ENCODE measurements at places on chromosomes 4 and X.
A peak's percentile ranks its signal among the peaks of the same experiment; 100 is the strongest.

- peak; percentile 72 for DNase-seq
Measured at GRCh38 chr4:140533951-140534480, 10.0 kb downstream of the ELMOD2 start.

DNA sequence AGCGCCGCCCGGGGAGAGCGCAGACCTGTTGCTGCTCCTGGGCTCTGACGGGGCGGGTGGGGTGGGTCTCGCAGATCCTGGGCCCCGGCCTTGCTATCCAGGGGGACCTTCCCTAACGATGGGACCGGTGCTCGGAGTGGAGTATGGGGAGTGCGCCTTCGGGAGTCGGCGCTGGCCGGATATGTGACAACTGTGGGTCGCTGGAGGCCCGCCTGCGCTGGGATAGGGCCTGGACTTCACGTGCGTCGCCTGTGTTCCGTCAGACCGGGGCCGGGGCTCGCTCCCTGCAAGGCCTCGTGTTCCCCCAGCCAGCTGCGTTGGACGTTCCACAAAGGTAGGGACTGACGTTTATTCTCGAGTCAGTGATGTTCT lies 1.3 kb downstream of the TBL1X start:
- peak; percentile 53 for DNase-seq

DNA sequence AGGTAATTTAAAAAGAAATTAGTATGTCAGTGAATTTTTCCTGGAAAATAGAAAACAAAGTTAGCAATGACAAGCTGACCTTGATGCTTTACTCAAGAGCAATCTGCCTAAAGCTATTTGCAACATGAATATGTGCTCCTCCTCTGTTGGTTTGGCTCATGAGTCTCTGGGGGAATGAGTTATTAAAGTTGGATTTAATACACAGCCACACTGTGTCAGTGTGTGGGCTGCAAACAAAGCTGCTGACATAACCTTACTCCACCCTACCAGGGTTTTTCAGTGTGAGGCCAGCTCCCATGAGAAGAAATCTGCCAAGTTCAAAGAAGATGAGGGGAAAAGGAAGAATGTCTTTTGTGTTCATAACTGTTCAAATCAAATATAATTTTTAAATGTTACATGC lies 280.5 kb downstream of the TLL1 start:
- DNase-seq: no peak

GRCh38 chrX:113157496-113157895 lies 316.9 kb upstream of the AMOT start:
- no peak for DNase-seq

DNA sequence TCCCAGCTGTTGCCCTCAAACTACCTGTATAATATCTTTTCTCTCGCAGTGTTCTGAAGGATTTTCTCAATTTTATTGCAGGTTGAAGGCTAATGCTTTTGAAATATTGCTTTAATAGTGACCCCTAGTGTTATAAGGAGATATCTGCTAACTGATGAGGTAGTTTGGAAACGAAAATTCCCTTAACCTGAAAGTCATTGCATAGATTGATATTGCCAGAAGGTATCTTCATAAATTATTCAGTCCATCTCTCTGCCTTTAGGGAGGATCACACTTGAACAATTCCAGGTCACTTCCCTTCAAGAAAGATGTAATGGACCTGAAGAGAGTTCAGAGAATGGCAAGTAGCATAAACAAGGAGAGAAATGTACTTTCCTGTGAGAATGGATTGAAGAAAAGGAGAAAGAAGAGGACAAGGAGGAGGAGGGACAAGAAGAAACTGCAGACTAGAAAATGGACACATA lies 44.1 kb downstream of the TIGD4 start:
- peak; percentile 26 for DNase-seq

DNA sequence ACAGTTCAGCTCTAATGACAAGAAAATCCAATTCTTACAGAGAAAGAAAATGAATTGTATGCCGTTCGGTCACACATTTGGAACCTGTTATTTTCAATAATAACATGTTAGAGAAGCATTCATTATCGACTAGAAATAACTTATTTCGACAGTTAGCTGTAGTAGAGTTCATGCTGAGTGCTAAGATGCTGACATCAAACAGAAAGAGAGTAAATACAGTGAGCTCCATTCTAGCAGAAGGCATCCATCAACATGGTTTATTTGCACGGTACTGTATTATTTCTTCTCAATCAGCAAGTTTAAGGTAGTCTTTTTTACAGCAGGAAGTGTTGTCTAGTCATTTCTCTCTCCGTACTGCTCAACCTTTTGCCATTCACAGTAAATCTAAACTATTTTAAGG lies 732.1 kb downstream of the STIM2 start:
- no peak for DNase-seq

GRCh38 chr4:170230242-170230641 lies 140.5 kb upstream of the AADAT start:
- no peak for DNase-seq

- DNase-seq: no peak
Measured at GRCh38 chrX:139532834-139533233, 2.3 kb downstream of the F9 start.

DNA sequence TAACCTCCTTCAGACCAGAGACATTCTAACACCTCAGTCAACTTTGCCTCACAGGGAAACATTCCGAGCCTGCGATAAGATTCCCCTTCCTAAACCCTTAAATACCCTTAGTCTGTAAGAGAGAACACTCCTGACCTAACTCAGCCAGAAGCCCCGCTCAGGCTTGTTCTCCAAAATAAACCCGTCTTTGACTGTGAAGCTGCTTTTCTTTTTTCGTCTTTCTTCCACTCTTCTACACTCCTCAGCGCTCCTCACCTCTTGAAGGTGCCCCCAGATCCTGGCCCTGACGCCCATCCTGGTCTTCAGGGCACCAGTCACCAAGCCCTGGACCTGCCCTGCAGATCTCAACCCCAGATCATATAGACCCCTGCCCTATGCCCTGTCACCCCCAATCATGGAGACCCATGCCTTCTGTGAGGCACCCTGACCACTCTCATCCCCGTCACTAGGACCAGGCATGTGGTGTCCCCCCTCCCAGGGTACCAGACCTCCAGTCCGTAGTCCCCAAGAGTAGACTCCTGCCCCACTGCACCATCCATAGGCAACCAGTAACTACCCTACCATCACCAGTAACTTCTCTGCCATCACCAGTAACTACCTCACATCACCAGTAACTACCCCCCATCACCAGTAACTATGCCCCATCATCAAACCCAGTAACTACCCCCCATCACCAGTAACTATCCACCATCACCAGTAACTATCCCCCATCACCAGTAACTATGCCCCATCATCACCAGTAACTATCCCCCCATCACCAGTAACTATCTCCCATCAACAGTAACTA lies 3.5 kb downstream of the ASMTL start:
- DNase-seq: no peak

DNA sequence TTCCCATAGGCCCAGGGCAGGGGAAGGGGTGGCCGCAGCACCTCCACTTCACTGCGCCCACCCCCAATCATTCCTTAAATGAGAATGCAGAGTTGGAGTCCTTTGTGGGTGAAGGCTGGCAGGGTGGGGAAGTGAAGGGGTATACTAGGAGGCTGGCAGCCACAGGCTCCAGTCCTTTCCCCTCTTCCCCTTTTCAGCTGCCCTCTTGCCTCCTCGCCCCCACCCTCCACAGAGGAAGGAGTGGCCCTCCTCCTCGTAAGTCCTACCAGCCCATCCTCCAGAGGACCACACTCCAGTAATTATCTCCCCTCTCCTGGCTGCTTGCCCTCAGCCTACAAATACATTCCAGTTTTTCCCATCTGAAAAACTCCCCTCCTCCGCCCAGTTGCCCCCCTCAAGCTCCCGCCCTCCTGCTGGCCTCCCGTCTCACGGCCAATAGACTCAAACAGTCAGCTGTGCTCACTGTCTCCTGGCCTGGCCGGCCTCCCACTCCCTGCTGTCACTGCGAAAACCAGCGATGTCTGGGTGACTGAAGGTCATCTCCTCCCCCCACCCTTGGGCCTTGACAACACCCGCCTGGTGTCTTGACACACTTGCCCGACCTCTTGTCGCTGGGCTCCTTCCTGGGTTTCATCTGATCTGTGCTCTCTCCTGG lies 38.8 kb downstream of the EFNB1 start:
- DNase-seq: no peak

- no peak for DNase-seq
Measured at GRCh38 chr4:31086756-31087330, 366.7 kb downstream of the PCDH7 start.

GRCh38 chr4:141977433-141977832 lies 341.1 kb downstream of the IL15 start:
- peak; percentile 14 for DNase-seq

DNA sequence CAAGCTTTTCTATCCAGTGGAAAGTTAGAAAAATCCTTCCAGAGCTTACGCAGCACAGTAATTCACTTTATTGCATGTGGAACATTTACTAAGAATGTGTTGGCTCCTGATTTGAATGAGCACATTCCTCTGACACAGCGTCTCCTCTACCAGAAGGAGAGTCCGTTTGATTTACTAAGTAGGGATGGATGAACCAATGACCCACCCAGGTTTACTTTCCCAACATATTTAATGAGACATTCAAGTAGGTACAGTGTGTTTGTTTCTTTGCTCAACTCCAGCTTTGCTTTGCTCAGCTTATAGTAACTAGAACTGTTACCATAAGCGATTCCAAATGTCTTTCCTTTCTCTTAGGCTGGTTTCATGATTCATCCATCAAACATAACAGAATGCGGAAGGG lies 161.7 kb downstream of the SMARCA1 start:
- no peak for DNase-seq

- DNase-seq: no peak
Measured at GRCh38 chrX:152873361-152873760, 24.5 kb upstream of the ZNF185 start.

DNA sequence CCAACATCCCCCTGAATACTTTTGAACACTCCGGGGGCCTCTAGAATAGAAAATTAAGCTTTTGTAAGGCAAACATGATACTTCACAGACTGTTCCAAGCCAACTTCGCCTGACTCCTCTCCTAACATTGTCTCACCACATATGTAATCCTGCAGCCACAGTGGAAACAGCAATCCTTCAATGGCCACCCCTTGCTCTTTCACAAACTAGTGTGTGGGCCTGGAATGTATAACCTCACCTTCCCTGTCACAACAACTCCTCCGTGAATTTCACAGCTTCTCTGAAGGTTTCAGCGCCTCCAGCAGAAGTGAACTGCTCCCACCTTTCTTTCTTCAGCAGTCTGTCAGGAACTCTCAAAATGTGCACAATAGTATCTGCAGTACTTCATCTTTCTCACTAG lies 185.1 kb downstream of the ADGRL3 start:
- no peak for DNase-seq

- DNase-seq: no peak
Measured at GRCh38 chrX:4841216-4841745, 1127.8 kb upstream of the PRKX start.

DNA sequence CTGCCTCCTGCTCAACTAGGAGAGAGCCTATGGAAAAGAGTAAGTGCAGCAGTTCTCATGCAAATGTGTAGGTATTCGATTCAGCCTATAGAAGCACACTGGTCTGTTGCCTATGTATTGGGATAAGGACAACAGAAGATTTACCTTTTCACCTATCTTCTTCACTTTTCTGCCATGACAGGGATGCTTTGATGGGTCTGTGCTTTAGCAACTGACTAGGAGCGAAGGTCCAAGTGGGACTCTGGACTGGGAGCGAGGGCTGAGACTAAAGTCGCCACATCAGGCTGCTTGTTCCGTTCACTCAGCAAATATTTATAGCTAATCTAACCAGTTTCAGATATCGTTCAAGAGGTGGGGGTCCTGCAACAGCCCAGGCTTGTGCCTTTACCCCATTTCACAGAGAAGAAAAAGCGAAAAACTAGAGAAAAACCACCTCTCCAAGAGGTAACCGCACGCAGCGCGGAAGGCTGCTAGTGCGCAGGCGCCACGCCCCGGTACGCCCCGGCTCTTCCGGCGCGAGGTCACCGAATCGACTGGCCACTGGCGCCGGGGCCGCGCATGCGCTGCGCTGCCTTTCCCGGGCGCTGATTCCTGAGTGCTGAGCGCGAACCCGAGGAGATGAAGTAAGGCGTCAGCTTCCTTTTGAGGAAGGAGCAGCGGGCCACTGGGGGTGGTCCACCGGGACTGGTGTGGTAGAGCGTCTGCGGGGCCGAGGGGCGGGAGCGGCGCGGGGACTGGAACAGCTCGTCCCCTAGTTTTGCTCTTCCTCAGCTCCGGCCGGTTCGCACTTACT lies at the start of gene RBMX2:
Gene RBMX2, plus strand, starts transcription at position 573 of the 793 bp plus-strand sequence. Its CDS starts 46 bp downstream, at position 619.
- DNase-seq: peak; percentile 80

DNA sequence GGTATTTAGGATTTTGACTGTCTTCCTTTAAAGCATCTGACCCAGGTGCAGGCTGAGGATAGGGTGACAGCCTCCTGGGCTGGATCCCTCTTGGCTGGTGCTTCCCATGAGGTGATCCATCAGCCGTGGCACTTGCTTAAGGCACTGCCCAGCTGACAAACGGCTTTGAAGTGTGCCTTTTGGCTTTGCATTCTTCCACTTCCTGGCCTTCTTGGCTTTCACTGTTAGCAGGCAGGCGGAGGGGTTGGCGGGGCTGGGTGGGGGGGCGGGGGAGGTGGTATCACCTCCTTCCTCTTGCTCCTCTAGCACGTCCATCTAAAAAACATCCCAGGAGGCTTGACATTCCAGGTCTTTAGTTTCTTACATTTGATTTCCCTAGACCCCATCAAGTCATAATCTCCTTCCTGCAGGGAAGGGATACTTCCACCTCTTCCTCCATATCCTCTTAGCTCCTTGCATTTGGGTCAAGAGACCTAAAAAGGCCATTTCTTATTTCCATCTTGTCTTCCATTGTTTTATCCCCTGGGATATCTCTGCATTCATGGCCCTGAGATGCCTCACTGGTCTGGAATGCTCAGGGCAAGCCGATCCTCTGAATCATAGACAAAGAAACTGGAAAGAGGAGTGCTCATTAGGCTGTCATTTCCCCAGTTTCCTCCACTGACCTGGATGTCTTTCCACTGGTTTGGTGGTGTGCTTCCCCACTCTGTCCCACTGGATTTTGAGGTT lies 11.3 kb upstream of the APLN start:
- peak; percentile 87 for DNase-seq

GRCh38 chr4:96974295-96974694 lies 1134.4 kb downstream of the PDHA2 start:
- DNase-seq: no peak

DNA sequence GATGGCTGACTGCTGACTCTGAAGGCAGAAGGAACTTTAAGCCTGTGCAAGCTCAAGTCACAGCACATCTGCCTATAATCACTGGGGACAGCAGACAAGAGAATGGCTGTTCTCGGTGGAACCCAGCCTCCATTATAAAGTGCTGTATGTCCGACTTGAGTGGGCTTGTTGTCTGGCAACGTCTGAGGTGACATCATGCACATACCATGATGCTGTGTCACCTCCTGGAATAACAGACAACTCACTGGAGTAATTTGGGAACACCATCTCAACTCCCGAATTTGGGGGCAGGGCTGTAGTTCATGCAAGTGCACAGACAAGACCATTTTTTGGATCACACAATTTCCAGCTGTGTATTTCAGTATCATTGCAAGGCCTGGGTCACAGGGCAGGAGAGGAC lies 59.8 kb upstream of the GPM6B start:
- peak; percentile 74 for DNase-seq

- DNase-seq: no peak
Measured at GRCh38 chr4:48752246-48752645, 27.8 kb downstream of the FRYL start.

- DNase-seq: no peak
Measured at GRCh38 chrX:142998447-142999198, 27.1 kb upstream of the SPANXN4 start.

- no peak for DNase-seq
Measured at GRCh38 chrX:38224160-38224559, 3.5 kb upstream of the SRPX start.

- DNase-seq: no peak
Measured at GRCh38 chr4:91935217-91935616, 368.5 kb upstream of the GRID2 start.

GRCh38 chr4:75025431-75025830 lies 92.5 kb downstream of the PARM1 start:
- DNase-seq: no peak
